ENCODE measurements at places on chromosomes 6 and 20. TPM values are rescaled to one million over a fixed set of nuclear protein-coding genes. Genes with fewer than 3 reads are reported as not detected.

Gene C6orf141
- total RNA-seq: not detected

- no peak for DNase-seq
- H3K27ac ChIP-seq: no peak overlapping the region
- no peaks in the 10 kb centered on the region for H3K36me3 ChIP-seq
Measured at GRCh38 chr20:4320291-4320690, 304.9 kb upstream of the RNF24 start.

Gene TCEA2
- 24.2 TPM for total RNA-seq

DNA sequence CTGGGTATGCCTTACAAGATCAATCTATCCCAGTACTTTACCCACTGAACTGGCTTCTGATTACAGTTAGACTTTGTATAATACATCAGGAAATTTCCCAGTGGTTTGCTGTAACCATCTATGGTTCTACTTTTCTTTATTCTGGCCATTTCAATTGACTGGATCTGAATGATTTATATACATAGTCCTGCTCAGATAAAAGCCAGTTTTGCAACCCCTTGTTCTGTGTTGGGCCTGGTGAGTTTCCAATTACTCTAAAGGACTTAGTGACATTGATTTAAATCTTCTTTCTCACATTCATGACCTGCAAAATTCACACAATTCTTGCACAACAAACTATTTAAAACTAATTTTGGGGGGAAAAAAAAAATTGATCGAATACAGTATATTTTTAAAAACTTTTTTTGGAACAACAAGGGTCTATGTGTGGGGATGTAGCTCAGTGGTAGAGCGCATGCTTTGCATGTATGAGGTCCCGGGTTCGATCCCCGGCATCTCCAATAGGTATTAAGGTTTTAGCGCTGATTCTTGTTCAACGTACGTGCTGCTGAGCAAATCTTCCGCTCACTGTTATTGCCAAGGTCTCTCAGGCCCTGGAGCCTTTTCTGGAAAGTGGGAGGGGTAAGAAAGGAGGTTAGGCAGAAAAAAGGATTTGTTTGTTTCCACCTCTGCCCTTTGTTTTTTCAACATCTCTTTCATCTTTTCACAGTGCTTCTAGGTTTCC lies 117.5 kb downstream of the GPX5 start:
- H3K4me1 ChIP-seq: peaks cover under 1% of the 10 kb centered on the region
- H3K4me3 ChIP-seq: no peak overlapping the region
- H3K36me3 ChIP-seq: no peaks in the 10 kb centered on the region
- no peak for DNase-seq

Gene SLC26A8
- total RNA-seq: not detected

- no peaks in the 10 kb centered on the region for H3K36me3 ChIP-seq
- H3K27me3 ChIP-seq: peaks cover 56% of the 10 kb centered on the region
- peaks cover 26% of the 10 kb centered on the region for H3K4me1 ChIP-seq
- peak; percentile 6 for DNase-seq
- H3K27ac ChIP-seq: no peak overlapping the region
Measured at GRCh38 chr6:107491138-107491609, 1.3 kb downstream of the SOBP start.
